ENCODE measurements at places on chromosomes 16 and 17. TPM values are rescaled to one million over a fixed set of nuclear protein-coding genes. Genes with fewer than 3 reads are reported as not detected.

Gene ADGRG1
- total RNA-seq, result 3.9 TPM

Gene TAT
- not detected for total RNA-seq

Gene CCL17
- total RNA-seq, result not detected

Gene KCNJ2
- 0.81 TPM for total RNA-seq

Gene YWHAE
- total RNA-seq, result 527 TPM

Gene CTRB2
- total RNA-seq, result not detected

Gene KRT13
- total RNA-seq, result not detected

Gene LYZL6
- total RNA-seq, result not detected

Gene NACA2
- not detected for total RNA-seq

Gene RFFL
- total RNA-seq, result 5.3 TPM

Gene GAST
- not detected for total RNA-seq
